ENCODE measurements at places on chromosomes 1 and 21. TPM values are rescaled to one million over a fixed set of nuclear protein-coding genes. Genes with fewer than 3 reads are reported as not detected.

GRCh38 chr1:34983700-34984355 lies 1.3 kb downstream of the TMEM35B start:
- DNase-seq = no peak

- no peak for DNase-seq
These were observed 214.0 kb downstream of the ZC3H11B start for GRCh38 chr1:219398815-219399396.

DNA sequence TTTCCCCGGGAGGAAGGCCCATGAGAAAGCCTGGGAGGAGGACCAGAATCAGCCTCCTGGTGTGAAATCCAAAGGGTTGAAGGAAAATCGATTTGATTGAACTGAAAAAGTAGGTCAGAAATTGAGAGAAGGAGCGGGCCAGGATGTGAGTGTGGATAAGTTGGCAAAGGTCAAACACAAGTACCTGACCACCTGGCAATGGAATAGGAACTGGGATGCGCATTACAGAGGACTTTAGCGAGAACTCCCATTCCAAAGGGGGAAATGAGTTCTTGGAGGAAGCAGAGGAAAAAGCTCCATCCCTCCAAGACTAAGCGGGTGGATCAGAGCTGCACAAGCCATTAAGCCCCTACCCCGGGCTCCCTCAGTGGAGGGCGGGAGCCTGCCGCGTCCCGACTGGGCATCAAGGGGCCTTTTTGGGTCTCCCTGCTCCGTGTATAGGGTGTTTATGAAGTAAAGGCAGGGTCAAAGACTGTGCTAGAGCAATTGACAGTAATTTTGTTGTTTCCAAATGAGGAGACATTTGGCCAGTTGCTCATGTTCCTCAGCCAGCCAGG lies 56.4 kb downstream of the TGFB2 start:
- DNase-seq = no peak

KCNA3 gene
- 18.4 TPM for polyA plus RNA-seq

DPH2 gene
- polyA plus RNA-seq = 56.7 TPM

GRCh38 chr1:75100481-75101092 lies 33.6 kb upstream of the LHX8 start:
- no peak for DNase-seq

GRCh38 chr1:40973912-40974311 lies 5.6 kb upstream of the CTPS1 start:
- no peak for DNase-seq

GRCh38 chr1:205248793-205249601 lies 21.3 kb downstream of the TMCC2 start:
- DNase-seq = no peak

- DNase-seq = peak; percentile 24
These were observed 17.5 kb downstream of the RNF2 start for GRCh38 chr1:185062710-185063370.

DNA sequence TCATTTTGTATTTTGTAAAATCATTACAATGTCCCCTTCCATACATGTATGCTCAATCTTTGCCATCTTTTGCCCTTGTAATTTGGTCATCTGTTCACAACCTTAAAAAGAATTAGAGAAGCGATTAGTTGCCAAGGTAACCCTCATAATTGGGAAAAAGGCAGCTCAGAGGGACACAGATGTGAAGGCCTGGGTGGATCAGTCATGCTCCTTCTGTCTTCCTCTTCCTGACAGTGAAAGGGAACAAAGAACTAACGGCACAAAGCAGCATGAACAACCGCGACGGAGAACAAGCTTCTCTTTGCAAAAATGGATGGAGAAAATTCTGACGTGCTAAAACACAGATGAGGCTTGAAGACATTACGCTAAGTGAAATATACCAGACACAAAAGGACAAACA lies 78.7 kb upstream of the COG2 start:
- DNase-seq = no peak

- DNase-seq = no peak
These were observed 50.5 kb upstream of the GPR52 start for GRCh38 chr1:174397261-174397660.

KRTAP19-4 gene
- not detected for polyA plus RNA-seq

DNA sequence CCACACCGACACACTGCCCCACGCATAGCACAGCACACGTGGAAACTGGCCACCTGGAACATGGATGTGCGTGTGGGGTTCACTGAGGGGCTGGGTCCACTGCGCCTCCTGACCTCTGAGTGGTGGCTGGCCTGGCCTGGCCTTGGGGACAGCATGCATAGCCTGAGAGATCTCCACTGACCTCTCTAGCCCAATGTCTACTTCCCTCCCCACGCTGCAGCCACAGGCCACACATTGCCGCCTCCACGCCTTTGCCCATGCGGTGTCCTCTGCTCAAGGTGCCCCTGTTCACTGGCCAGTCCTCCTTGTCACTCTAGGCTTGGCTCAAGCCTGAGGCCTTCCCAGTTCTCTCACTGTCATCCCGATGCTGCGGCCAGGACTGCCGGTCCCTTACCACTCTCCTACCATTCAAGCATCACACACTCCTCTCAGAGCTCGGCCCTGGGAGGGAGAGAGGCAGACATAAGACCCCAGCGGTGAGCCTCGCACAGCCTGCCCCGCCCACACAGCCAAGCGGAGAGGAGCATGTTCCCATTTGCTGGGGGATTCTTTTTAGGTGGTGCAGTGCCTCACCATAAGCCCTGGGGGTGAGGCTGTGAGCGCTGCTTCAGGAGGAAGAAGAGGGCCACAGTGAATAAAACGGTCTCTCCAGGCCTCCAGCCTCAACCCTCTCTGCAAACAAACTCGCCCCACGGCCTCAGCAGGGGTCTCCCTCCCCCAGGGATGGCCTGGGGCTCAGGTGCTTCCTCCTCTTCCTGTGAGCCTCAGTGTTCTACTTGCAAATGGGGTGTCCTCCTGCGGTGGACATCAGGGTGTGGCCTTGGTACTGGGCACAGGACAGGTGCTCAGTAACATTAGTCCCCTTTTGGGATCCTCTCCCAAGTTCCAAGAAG lies 80.8 kb downstream of the DMRTB1 start:
- DNase-seq = no peak

TMPRSS3 gene
- 0.10 TPM for polyA plus RNA-seq

DNA sequence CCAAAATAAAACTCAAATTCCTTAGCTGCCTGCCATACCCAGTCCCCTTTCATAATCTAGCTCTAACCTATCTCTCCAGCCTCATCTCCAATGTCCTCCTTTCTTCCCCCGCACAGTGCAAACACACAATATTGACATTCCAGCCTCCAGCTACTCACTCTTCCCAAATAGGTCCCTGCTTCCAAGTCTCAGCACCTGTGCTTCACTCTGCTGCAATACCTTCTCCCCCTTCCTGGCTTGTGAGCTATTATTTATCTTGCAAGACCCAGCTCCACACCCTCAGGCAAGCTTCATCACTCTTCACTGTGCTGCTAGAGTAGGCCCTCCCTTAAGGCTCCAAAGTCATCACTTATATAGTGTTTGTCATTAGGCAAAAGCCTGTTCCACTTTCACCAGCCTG lies 9.7 kb downstream of the PLPP3 start:
- DNase-seq = no peak

DNA sequence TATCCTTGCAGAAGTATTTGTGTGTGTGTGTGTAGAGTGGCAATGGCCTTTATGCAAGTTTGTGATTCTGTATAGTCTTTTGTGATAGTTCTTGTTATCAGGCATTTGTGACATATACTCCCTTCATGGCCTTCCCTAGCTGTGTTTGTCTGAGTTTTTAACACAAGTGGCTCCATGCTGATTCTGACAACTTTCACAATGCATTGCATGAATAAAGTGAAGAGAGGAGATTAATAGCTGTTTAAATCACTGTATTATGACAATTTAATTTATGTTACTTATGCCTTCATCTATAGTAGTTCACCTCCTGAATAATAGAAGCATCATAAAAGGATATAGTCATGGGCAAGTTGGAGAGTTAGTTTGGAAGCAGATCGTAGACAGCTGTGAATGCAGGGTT lies 17.2 kb upstream of the MCOLN3 start:
- no peak for DNase-seq

- DNase-seq = no peak
These were observed 82.8 kb downstream of the PHTF1 start for GRCh38 chr1:113676524-113676923.

ABCG1 gene
- 8.7 TPM for polyA plus RNA-seq

GRCh38 chr1:117633936-117634335 lies 28.1 kb downstream of the TENT5C start:
- DNase-seq = no peak

GRCh38 chr1:10910681-10911489 lies 101.6 kb upstream of the TARDBP start:
- no peak for DNase-seq

DNA sequence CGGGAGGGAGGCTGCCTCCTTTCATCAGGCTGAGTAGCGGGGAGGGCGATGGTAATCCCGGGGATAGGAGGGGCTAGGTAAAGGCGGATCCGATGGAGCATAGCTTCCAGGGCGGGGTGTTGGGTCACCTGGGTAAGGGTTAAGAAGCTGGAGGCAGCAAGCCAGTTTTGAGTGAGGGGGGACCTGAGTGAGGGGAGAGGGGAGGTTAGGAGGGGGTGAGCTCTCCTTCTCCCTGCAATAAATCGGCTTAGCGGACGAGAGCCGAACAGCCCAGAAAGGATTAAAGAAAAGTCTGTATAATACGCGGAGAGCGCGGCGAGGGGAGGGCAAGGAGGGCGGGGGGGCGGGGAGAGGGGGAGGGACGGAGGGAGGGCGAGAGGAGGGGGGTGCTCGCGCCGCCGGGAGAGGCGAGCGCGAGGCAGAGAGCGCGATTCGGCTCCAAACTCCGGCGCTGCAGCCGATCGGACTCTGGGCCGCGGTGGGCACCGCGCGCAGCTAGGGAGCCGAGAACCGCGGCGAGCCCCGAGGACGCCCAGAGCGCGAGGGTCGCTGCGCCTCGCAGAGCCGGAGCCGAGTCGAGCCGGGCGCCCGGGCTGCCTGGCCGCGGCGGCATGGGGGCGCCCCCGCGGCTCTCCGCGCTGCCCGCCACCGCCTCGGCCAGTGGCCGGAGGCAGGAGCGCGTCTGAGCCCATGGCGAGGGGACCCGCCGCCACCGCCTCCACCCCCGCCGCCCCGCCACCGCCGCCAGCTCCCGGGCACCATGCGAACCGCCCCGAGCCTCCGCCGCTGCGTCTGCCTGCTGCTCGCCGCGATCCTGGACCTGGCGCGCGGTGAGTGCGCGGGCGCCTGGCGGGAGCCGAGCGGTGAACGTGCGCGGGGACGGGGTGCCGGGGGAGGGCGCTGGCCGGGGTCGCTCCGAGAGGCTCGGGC lies at the start of gene IGSF21:
TSS of gene IGSF21 (plus strand) at position 430 of the 930 bp plus-strand sequence. CDS start at position 761, 331 bp downstream.
- DNase-seq = no peak

GRCh38 chr1:226308166-226308722 lies 720 bp downstream of the LIN9 start:
- DNase-seq = no peak

MYCL gene
- 0.03 TPM for polyA plus RNA-seq

- no peak for DNase-seq
These were observed 66.2 kb downstream of the FAAP20 start for GRCh38 chr1:2128189-2128901.

GRCh38 chr1:3292868-3293562 lies 161.4 kb upstream of the ARHGEF16 start:
- DNase-seq = no peak

DNA sequence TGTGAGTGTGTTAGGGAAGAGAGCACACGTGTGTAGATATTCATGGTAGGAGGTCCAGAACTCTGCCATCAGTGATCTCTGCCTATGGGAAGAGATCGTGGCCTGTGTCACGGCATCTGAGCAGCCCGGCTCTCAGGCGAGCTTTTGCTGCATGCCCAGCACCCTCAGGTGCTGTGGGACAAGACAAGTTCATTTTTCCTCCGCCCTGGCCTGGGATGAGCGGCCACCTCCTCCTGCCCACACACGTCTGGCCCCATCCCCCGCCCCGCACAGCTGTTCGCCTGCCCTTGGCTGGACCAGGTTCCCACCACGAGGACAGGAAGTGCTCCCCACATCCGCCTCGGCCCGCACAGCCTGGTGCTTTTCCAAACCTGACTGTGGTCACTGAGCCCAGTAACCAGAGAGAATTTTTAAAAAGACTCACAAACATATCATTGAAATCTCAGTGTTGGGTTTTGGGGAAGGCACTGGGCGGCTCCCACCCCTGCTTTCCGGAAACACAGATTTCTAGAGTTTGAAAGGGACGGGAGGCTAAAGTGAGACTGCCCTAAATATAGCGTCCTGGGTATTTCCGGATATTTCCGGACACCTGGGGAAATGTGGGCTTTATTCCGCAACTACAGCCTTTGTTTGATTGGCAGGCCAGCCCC lies 18.0 kb downstream of the BMP8A start:
- peak; percentile 42 for DNase-seq

PROX1 gene
- polyA plus RNA-seq = 0.91 TPM

- DNase-seq = no peak
These were observed 359.0 kb downstream of the RGS7 start for GRCh38 chr1:240998024-240998423.

GRCh38 chr1:162186026-162186374 lies 116.5 kb downstream of the NOS1AP start:
- DNase-seq = no peak

DNA sequence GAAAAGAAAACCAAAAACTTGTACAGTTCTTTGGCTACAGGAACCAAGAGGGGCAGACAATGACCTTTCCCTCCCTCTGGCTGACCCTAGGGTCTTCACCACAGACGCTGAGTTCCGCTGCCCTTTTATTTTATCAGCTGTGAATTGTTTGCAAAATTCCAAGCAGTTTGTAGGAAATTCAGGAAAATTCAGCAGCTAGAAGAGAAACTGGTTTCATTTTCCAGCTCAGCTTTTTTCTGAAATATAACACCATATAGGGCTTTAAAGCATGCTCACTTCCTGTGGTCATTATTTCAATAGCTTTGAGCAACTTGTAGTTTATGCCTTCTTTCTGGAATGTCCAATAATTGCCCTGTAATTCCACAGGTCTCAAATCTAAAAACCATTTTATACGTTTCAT lies 5.5 kb upstream of the PIK3R3 start:
- DNase-seq = no peak

GRCh38 chr1:158145173-158145719 lies 35.4 kb upstream of the CD1D start:
- no peak for DNase-seq

CD1D gene
- 23.6 TPM for polyA plus RNA-seq

AMY1A gene
- polyA plus RNA-seq = not detected

DNA sequence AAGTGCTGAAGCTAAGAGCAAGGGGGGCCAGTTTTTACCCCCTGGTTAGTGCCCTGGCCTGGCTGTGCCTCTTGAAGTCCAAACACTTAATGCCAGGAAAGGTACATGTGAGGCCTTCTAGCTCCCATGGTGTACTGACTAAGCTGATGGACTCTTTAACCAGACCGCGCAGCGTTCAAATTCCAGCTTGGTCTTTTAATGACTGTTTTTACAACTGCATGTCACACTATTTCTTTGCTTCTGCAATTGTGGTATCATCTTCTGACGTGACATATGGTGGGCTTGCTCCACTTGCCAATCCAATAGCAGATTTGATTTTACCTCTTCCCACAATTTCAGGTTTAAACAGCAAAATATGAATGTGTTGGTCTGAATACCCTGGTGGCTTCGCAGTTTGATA lies 197.3 kb downstream of the HUNK start:
- DNase-seq = no peak

- DNase-seq = no peak
These were observed 11.9 kb upstream of the VAV3 start for GRCh38 chr1:107976836-107977235.

DNA sequence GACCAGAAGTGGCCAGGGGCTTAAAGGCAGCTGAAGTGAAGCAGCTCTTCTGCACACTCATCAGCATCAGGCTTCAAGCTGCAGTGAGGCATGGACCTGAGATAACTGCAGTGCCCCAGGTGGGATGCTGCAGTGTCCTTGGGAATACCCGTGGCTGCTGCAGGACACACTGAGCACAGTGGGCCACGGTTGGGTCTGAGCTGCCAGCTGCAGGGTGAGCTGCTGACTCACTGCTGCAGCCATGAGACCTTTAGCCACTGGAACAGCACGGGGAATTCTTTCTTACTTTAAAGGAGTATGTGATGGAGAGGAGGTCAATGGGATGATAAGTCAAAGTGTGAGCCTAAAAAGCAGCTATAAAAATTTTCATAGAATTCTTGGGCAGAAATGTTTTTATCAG lies 102.1 kb downstream of the XCL2 start:
- no peak for DNase-seq

All from B cell (primary cell).